Muscle of back (tissue), 13 donors: ENCODE measurements at places on chromosomes 1 and 21.

- DNase-seq: no peak
Observed at GRCh38 chr1:150420560-150421265, 56.8 kb downstream of the RPRD2 start.

DNA sequence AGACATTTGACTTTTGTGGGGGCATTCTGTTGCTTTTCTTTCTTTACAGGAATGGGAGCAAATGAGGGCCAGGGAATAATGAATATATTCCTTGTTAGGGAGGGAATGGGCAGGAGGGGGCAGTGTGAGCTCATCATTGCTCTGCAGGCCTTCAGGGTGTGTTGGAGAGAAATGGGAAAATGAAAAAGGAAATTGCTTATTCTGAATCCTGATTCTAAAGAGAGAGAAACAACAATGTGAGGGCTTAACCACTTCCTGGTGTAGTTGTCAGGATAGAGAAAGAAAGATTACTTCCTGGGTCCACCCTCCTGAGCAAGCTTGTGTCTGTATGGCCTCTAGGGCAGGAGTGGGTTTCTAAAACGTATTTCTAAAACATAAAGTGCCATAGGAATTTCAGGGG, 28.3 kb downstream of the VANGL2 start:
- peak; percentile 42 for DNase-seq

DNA sequence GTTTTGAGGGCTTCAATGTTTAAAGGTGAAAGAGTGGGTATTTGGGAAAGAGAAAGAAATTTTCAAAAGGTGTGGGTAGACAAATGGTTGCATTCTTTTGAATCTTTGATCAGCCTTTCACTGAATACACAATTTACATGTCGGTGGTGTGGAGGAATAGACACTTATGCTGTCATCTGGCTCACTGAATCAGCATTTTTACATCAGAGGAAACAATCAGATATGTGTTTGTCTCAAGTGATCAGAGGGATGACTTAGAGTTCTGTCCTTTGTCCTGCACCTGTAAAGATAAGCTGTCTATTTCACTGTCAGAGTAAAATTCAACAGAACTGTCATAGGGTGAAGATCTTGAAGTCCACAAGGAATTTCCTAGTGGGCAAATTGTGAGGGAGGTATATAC, 170.9 kb upstream of the USP25 start:
- no peak for DNase-seq

DNA sequence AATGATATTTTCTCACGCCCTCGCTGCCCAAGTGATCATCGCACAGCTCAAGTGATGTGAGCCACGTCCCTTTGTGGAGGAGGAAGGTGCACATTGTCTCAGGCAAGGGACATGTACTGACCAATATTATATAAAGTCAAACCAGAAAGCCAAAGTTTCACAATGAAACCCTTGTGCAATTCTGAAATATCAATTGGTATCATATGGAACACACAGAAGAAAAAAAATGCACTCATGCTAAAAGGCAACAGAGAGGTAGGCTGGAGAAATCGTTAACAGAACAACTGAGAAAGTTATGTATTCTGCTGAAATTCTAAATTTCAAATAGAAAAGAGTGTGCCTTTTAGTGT, 1.9 kb downstream of the JAM2 start:
- no peak for DNase-seq

GRCh38 chr1:12275370-12275769, 45.5 kb downstream of the VPS13D start:
- peak; percentile 11 for DNase-seq

DNA sequence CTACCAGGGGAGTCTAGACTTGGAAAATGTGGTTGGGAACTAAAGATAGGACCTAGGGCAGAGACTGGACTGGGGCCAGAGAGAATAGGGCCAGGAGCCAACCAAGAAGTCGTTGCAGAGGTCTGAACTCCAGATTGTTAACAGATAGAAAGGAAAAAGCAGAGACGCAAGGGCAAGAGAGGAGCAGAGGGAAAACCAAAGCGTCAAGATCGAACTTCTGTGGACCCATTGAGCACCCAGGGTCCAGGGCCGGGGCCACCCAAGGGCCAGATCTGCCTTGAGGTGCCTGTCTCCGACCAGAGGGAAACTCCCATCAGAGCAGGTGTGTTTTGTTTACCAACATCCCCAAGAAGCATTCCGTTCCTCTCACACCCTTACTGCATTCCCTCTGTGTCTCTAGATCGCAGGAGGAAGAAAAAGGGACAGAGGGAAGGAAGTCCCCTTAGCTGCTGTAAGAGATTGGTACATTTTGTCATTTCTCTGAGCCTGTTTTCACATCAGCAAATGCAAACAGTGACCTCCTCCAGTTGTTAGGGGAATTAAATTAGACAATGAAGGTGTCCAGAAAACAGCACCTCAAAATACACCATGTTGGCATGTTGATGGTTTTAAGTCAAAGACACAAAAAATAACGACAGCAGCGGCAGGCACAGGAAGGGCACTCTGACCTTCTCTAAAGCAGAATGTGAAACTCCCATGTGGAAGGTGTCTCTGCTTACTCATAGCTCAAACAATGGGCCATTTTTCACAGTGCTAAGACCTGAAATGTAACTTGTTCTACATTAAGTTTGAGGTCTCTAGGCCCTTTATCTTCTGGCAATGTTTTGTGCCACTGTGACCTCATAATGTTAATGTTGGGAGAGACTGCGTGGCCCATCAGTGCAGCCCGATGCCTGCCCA, 105.8 kb upstream of the RAB4A start:
- DNase-seq: no peak

GRCh38 chr1:95730986-95731385, 497.0 kb downstream of the RWDD3 start:
- no peak for DNase-seq
